Stimulated activated CD8-positive, alpha-beta memory T cell treated with anti-CD3 and anti-CD28 coated beads, Interleukin-7, amount 100 ng/mL, for 1 hour (primary cell): ENCODE measurements at places on chromosomes 4 and X.

DNA sequence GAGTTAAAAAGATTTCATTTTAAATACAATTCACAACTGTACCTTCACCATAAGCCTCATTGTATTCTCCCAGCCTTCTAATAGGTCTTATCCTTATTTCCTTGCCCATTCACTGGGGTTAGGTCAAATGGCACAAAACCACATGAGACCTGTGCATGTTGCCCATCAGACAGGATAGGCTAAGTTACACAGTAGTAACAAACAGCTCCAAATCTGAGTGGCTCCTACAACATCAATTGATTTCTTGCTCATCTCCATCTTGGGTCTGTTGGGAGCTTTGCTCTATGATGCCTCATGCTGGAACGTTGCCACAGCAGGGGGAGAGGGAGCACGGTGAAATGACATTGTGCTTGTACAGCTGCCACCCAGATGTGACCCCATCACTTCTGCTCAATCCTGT lies 70.6 kb downstream of the DHX15 start:
- DNase-seq, result no peak

GRCh38 chr4:22686141-22686540 lies 6.6 kb upstream of the GBA3 start:
- no peak for DNase-seq

DNA sequence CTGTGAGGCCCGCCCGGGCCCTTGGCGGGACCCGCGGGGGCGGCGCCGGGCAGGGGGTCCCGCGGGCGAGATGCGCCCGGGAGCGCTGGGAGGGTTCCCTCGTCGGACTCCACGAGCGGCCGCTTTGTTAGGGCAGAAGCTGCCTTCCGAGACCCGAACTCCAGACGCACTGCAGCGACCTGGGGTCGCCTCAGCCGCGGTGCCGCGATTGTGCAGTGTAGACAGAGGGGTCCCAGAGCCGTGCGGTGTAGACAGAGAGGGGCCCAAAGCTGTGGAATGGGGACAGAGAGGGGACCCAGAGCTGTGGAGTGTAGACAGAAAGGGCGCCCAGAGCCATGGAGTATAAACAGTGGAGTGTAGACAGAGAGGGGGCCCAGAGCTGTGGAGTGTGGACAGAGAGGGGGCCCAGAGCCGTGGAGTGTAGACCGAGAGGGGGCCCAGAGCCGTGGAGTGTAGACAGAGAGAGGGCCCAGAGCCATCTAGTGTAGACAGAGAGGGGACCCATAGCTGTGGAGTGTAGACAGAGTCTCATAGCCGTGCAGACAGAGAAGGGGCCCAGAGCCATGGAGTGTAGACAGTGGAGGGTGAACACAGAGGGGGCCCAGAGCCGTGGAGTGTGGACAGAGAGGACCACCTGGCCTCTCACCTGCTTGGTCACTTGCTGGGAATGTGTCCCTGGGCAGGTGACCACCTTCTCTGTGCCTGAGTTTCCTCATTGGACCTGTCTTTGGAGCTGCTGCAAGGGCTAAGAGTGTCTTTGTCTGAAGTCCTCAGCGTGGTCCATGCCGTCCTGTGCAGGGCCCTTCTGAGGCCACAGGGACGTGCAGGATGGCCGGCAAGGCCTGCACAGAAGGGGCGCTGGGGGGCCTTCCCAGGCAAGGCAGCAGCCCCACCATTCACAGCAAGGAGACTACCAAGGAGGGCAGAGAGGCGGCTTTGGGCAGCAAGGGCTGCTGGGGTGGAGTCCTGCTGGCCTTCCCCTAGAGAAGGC lies 875 bp downstream of the RGS12 start:
- no peak for DNase-seq

GRCh38 chr4:15836362-15836761 lies 58.2 kb downstream of the CD38 start:
- DNase-seq, result no peak

- no peak for DNase-seq
Observed at GRCh38 chr4:124854968-124855367, 142.4 kb upstream of the ANKRD50 start.

GRCh38 chr4:152398060-152398459 lies 137.8 kb downstream of the FBXW7 start:
- no peak for DNase-seq
